IPS-NIHi11 (cell line): ENCODE measurements at places on chromosomes 7 and 10.

DNA sequence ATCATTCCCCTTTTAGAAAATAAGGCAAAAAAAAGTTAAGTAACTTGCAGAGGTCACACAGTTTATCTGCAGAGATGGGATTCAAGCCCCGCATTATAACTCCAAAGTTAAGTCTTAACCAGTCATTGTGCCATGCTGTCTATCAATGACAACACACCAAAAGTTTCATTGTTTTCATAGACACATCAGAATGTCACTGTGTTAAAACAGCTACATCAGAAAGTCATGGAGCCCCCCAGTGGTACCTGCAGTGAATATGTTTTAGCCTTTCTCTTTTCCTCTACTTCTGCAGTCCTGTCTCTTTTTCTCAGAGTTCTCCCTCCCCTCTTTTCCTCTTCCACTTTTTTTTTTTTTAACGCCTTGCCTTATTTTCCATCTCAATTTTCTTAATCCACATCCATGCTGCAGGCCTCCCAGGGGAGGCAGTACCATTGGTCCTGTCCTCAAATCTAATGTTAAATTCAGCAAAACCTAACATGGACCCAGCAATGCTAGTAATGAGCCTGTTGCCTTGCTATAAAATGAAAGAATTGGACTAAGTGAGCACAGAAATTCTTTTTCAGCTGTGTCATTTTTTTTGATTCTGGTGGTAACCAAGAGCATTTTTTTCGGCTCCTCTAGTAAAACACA, 3.8 kb upstream of the NRCAM start:
- DNase-seq, result peak; percentile 46

- DNase-seq, result no peak
Observed at GRCh38 chr10:28463676-28464395, 69.1 kb upstream of the WAC start.

DNA sequence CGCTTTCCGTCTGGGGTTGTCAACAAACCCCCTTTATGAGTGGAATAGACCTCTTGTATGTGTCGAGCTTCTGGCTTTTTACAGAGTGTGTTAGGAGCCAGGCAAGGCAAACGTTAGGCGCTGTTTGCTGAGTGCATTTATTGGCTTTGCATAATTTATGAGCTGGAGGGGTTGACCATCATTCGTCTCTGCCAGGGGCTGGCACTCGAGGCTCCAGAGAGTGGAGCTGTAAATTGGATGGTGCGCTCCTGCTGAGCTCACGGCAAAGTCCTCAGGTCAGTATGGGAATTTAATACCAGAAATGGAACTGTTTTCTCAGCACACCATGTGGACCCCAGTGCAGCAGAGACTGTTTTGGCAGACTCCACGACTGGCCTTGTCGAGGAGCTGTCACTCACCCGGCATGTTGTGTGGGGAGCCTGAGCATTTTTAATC, 699.4 kb upstream of the GALNT17 start:
- DNase-seq, result no peak

DNA sequence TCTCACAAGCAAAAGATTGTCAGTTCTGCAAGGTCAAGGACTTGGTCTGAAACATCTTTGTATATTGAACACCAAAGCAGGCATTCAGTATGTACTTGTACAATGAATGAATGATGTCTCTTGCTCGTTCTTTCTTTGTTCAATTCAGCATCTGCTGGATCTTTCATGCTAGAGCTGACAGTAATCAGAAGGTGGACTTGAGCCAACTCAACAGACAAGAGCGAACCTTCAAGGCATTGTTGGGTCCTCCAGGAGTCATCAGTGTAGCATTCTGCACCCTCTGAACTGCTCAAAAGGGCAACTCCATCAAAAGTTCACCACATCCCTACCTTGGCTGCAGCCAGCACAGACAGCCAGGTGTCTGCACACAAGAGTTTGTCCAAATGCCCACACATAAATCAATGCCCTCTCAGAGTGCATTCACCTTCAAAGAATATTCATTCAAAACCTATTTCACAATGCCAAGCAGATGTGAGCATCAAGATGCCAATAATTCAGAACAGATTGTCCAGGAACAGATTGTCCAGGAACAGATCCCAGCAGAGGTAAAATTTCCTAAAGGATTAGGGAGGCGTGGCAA, 386.7 kb downstream of the CALN1 start:
- DNase-seq, result no peak

GRCh38 chr10:44205067-44205466, 179.8 kb downstream of the CXCL12 start:
- no peak for DNase-seq

GRCh38 chr10:20088061-20088701, 271.9 kb downstream of the PLXDC2 start:
- DNase-seq, result no peak

DNA sequence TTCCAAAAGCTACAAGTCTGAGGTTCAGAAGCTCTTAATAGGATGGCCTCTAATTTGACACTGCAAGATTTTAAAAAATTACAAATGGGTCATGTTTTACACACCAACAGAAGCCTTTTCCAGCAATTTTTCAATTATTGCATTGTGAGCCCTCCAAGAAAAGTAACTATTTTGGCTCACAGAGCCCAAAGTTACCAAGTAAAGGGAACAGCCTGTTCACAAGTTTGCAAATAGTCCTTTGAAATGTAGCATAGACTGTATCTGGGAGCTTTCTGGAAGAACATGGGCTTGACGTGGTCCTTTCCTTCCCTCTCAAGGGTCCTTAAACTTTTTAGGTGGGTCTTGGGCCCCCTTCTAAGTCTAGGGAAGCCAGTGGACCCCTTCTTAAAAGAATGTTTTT, 1.3 kb upstream of the GDF10 start:
- DNase-seq, result no peak

GRCh38 chr10:70742537-70743429, 42.4 kb downstream of the TBATA start:
- no peak for DNase-seq

DNA sequence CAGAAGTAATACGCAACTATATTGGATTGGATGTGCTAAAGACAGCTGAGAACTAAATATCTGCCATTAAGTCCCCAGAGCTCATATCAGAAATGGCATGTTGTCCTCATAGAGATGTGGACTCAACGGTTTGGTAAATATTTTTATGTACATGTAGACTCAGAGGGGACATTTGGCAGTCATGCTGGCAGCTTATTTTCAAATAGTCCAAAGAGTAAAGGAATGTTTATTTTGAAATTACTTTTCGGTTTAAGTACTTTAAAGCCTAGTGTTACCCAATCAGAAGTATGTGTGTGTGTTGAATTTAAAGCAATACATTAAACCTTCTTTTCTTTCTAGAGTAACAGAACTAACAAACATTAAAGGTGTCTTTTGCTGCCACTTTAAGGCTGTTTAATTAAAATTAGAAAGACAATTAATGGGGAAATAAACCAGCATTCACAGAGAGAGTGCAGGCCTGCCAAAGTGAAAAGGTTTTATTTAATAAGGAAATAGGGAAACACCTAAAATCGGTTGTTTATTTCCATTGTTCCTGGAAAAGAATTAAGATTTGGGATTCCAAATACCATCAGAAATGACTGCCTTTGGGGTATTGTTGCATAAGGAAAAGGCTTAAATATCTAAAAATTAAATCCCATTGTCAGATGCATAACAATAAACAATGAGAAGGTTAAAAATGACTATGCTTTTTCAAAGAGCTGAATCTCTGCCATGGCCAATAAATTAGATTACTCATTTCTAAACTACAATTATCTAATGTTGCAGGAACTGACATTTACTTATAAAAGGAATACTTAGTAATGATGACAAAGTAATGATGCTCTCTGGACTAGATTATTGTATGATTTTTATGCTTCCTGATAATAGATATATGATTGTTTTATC, 113.4 kb upstream of the AHR start:
- no peak for DNase-seq

GRCh38 chr7:20229646-20230500, 12.7 kb upstream of the MACC1 start:
- DNase-seq, result no peak

GRCh38 chr10:101816376-101816775, 1.9 kb downstream of the OGA start:
- no peak for DNase-seq

- no peak for DNase-seq
Observed at GRCh38 chr7:53111031-53111430, 75.6 kb downstream of the POM121L12 start.

DNA sequence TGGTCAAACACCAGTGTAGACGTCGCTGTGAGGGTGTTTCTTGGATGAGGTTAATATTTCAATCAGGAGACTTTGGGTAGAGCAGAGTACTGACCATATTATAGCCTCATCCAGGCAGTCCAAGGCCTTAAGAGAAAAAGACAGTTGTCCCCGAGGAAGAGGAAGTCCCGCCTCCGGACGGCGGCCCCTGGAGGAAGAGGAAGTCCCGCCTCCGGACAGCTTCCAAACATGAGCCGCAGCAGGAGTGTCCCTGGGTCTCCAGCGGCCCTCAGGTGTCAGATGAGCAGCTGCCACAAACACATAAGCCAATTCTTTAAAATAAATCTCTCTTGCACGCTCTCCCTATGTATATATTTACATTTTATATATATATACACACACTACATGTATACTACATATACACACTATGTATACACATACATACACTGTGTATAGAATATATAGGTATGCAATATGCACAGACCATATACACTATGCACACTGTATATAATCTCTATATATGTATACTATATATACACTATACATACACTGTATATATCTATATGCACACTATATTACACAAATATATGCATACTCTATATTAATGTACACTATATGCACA, 37.5 kb downstream of the PWWP2B start:
- no peak for DNase-seq

GRCh38 chr7:114988755-114989375, 67.0 kb downstream of the MDFIC start:
- no peak for DNase-seq

DNA sequence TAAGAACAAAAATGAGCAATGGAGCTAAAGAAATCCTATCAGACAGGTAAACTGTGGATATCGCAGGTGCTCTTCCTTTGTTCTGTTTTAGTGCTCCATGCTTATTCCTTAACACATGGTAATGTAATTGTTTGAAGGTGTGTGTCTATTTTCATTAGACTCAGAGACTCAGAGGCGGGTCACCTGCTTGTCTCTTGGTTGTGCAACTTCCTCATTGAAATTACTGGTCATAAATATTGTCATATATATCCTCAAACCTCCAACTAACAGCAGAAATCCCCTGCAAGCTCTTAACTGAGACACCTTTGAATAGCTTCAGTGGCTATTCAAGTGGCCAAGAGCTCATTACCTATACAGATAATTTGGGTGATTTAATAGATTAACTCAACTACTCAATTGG, 177.2 kb downstream of the PTN start:
- no peak for DNase-seq

GRCh38 chr7:19215412-19215811, 70.2 kb upstream of the FERD3L start:
- DNase-seq, result no peak

DNA sequence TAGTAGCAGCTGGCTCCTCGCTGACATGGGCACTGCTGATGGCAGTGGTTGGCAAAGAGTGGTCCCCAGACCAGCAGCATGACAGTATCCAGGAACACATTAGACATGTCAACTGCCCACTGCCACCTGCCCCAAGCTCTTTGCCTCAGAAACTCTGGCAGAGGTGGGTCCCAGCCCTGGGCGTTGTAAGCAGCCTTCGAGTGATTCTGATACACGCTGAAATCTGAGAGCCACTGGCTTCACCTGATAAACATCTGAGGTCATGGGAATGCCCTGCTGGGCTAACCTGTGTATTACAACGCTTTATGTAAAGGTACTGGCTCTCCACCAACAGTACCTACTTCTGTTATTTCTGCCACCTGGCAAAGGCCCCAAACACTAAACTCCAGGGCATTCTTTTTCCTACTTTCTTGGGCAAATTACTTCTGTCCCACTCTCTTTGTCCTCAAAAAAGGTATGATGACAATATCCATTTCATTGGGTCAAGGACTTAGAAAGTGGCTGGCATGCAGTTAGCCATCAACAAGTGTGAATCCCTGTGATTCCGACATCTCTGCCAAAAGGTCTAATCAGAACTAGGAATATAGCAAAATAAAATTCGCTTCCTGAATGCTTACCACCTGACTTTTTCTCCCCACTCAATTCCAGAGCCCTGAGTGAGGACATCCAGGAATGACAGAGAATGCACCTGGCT, 9.2 kb downstream of the SGMS1 start:
- peak; percentile 59 for DNase-seq

GRCh38 chr10:47079204-47079580, 168.0 kb downstream of the PTPN20 start:
- no peak for DNase-seq

GRCh38 chr10:89465196-89465595, 50.8 kb downstream of the IFIT5 start:
- no peak for DNase-seq

- peak; percentile 39 for DNase-seq
Observed at GRCh38 chr7:155349601-155350331, 52.1 kb downstream of the INSIG1 start.

DNA sequence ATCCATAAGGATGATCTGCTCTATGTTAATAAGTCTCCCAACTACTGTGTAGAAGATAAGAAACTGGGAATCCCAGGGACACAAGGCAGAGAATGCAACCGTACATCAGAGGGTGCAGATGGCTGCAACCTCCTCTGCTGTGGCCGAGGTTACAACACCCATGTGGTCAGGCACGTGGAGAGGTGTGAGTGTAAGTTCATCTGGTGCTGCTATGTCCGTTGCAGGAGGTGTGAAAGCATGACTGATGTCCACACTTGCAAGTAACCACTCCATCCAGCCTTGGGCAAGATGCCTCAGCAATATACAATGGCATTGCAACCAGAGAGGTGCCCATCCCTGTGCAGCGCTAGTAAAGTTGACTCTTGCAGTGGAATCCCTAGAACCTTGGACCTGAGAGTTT, 10.3 kb downstream of the WNT16 start:
- DNase-seq, result no peak

DNA sequence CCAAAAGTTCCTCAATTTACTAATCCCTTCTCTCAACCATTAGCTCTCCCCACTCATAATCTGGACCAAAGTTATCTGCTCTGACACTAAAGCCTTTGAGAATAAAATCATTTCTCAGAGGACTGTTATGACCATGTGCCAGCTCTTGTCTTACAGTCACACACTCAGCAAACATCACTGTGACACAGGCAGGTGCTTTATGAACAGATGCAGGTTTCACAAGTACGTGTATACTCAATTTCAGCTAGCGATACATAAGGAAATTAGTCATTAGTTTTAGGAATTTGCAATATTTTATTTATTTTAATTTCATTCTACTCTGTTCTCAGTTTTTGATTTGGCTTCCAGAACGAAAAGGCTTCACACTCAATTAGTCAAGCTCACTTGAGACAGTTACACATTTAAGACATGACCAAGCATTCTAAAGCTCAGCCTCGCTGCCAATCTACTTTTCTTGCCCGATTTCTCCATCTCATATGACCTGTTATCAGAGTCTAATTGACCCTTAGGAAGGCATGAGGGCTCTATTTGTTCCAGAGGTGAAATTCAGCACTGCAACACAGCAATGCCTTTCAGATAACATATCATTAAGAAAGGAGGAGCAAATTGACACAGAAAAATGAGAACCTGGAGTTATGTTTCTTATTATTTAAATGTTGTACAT, 76.8 kb downstream of the TFEC start:
- no peak for DNase-seq

- DNase-seq, result no peak
Observed at GRCh38 chr10:32204606-32205005, 142.4 kb downstream of the EPC1 start.
